Stimulated activated CD8-positive, alpha-beta memory T cell treated with anti-CD3 and anti-CD28 coated beads, Interleukin-4, amount 100 ng/mL, for 4 hours (primary cell): ENCODE measurements at places on chromosomes 7 and 10.

- no peak for DNase-seq
These were observed 11.1 kb upstream of the VIM start for GRCh38 chr10:17216901-17217395.

- no peak for DNase-seq
These were observed 75.9 kb upstream of the GNA12 start for GRCh38 chr7:2920041-2920440.

DNA sequence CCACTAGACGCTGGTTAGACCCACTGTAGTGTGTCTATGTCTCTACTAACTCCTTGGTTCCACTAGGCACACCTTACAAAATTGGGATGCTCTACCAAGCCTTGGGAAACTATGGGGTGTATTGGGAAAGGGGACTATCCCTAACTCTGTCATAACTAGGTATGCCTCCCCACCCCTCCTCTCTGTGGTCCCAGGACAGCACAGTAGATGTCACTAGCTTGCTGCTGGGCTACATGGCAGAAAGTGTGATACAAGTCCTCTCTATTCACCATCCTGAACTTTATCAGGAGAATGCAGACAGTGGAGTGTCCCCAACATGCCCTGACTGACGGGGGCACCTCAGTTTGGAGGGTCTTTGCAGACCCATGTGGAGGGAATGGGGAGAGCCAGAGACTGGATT, 30.3 kb upstream of the TMEM273 start:
- DNase-seq = no peak

DNA sequence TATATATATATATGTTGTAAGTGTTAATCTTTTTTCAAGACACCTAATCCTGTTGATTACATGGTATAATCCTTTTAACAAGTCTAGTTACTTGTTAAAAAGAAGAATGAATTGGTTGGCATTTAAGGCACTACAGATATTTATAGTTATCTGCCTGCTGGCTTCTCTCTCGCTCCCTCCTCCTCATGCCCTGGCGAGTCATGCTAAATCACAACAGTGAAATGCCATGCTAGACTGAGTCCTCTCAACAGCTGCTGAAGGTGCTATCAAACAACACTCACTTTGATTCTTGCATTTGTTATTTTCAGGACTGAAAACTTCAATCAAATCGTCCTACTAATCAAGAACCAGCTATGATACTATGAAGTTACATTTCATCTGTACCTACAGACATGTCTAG, 15.4 kb downstream of the NRAP start:
- DNase-seq = no peak

- DNase-seq = no peak
These were observed 34.2 kb downstream of the PARD3 start for GRCh38 chr10:34780818-34781380.

GRCh38 chr7:9711259-9711918, 1262.3 kb upstream of the PHF14 start:
- DNase-seq = no peak

DNA sequence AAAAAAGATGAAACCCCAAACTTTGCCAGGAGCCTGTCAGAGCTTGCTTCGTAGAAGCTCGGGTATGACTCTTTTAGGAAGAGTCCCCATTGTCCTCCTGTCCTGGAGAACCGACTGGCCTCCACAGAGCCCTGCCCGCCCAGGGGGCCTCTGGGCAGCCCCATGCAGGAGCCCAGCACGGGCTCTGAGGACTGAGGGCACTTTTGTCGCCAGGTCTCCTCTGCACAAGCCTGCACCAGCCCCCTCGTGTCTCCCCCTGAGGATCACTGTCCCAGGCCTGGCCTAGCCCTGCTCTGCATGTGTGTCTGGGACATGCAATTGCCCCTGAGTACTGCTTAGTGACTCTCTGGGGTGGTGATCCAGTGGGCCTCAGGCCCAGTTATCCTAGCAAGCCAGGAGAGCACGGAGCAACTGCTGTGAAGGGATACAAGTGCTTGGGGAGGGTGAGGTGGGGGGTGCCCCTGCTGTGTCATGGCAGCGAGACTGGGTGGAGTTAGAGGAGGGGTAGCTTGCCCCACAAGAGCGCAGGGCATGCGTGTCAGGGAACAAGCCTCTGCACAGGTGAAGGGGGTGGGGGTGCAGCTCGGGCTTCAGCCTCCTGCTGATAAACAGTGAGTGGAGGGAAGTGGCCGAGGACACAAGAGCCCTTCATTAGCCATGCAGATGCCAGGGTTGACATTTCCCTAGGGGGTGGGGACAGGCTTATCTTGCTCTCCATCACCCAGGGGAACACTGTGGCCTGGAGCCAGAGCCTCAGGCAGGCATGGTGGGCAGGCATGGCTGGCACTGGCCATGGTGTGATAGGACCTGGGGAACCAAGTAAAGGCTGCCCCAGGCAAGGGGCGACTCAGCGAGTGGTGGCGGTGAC, 143.4 kb downstream of the C10orf105 start:
- no peak for DNase-seq

GRCh38 chr10:101545898-101546297, 42.2 kb downstream of the POLL start:
- no peak for DNase-seq

- no peak for DNase-seq
These were observed 124.9 kb downstream of the SND1 start for GRCh38 chr7:127776776-127777386.

GRCh38 chr7:117009705-117010361, 56.5 kb downstream of the ST7 start:
- no peak for DNase-seq

GRCh38 chr7:131550846-131551245, 5.6 kb downstream of the PODXL start:
- DNase-seq = no peak

GRCh38 chr7:121334875-121335648, 6.3 kb downstream of the WNT16 start:
- DNase-seq = no peak

- no peak for DNase-seq
These were observed 42.2 kb downstream of the MYPN start for GRCh38 chr10:68151453-68151852.

GRCh38 chr10:107647462-107647861, 483.0 kb upstream of the SORCS1 start:
- DNase-seq = no peak

DNA sequence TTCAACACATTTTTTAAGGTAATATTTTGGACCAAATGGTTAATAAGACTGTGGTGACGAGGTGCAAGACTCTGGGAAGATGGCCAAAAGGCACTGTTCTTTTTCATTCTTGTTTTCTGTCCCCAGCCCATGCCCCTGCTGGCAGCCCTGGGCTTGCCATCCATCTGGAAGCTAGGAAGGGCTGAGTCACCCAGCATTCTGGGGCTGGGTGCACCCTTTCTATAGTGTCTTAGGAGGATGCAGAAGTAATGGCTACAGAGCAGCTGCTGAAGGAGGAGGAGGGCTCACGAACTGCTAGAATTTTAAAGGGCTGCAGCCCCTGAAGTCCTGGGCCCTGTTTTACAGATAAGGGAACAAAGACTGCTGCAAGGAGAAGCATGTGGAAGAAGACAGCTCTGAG, 42.8 kb upstream of the ZNF32 start:
- DNase-seq = no peak

GRCh38 chr7:82539969-82540368, 96.4 kb upstream of the CACNA2D1 start:
- DNase-seq = no peak

DNA sequence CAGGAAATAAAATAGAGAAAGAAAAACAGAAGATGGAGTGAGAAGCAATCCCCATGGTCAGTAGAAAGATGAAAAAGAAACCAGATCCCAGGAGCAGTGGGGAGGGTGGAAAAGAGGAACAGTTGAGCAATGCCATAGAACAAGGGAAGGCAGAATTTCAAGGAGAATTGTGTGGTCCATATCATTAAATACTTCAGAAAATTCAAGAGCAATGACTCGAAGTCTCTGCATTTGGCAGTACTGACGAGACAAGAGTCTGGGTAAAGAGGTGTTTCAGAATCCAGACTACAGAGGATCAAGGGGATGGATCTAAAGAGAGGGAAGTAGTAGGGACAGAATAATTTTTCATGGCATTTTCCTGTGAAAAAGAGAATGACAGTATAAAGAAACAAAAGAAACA, 512.6 kb downstream of the PHTF2 start:
- no peak for DNase-seq

DNA sequence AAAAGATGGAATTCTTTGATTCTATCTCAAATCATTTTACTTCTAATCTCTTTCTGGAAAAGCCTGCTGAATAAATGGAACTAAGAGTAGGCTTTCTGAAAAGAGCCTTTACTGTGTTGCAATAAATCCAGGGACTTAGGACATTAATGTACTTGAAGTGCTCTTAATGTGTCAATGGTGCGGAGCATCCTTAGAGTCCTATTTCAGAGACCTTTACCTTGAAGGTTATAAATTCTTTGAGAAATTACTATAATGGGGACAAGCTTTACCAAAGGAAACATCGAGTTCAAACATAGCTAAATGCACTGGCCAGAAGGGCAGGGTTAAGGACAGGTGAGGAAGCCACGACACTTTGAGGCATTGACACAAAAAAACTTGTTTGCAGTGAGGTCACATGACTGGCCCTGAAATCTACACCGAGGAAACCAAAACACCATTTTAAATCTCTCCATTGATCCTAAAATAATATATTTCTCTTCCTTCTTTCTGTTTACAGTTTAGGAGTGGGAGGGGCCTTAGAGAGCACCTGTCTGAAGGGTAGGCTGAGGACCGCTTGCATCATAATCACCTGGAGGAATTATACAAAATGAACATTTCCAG, 48.1 kb upstream of the EXOC6 start:
- no peak for DNase-seq

GRCh38 chr7:4102231-4102841, 579.8 kb upstream of the FOXK1 start:
- DNase-seq = no peak

DNA sequence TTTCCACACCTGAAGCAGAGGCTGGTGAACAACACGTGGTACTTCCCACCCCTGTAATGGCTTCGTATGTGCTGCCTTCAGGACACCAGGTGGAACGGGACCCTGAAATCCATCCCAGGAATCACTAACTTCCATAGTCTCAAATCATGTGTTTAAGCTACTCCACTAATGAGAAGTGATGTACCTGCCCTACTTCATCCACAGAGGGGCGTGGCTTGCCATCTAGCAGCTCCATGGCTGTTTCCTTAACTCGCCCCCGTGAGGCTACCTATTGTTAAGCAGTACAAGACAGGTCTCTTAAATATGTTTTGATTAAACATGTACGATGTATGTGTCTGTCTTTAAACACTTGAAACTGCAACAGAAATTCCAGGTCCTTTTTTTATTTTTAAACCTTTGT, 31.8 kb downstream of the ARL3 start:
- no peak for DNase-seq

DNA sequence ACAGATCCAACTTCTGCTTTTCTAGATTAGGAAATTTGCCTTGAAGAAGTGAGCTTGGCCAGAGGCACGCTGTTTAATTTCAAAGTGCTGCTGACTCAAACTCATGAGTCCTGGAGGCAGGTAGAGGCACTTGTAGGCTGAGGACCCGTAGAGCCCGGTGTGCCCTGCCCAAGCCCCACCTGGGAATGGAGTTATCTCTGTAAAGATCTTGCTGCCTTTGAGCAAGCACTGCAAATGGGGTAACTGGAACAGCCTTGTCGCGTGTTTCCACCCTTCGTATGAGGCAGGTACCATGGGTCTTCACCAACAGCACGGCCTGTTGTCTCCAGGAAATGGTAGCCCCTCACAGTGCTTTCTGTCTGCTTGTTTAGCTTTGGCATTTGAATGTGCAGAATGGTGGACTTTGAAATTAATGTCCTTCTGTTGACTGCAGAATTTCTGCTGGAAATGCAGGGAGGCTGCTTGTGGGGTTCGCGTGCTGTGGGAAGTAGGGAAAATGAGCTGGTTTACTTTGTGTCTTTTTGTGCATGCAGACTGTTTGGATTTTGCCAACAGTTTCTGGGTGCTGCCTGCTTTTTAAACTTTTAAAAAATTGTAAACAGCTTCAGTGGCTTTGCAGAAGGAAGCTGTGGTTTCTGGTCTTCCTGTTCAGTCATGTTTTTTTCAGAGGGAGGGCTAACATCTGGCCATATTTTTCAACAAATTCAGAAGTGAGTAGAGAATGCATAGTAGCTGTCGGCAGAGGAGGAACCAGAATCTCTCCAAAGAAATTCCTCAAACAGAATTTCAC, 27.2 kb downstream of the CCM2 start:
- DNase-seq = no peak

- no peak for DNase-seq
These were observed 418.3 kb downstream of the GPAM start for GRCh38 chr10:111765216-111765615.

GRCh38 chr7:128263420-128263819, 22.3 kb downstream of the LEP start:
- DNase-seq = no peak

GRCh38 chr10:42932735-42933447, 144.0 kb upstream of the RET start:
- peak; percentile 37 for DNase-seq

DNA sequence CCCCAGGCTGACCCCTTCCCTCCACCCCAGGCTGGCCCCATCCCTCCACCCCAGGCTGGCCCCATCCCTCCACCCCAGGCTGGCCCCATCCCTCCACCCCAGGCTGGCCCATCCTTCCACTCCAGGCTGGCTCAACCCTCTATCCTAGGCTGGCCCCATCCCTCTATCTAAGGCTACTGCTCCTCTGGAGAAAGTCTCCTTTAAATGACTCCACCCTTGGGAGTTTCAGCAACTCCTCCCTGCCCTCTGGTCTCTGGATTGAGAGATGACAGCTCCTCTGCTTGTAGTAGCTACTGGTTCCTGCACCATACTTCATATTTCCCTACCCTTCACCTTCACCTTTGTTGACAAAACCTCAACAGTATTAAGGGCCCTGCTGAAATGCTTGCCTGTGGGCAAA, 8.5 kb downstream of the PRLHR start:
- no peak for DNase-seq

GRCh38 chr10:65571011-65571570, 1354.7 kb upstream of the LRRTM3 start:
- no peak for DNase-seq

- no peak for DNase-seq
These were observed 6.0 kb upstream of the DPYSL4 start for GRCh38 chr10:132180736-132181135.
